ENCODE measurements at places on chromosomes 13 and 19.
A peak's percentile ranks its signal among the peaks of the same experiment; 100 is the strongest.

DNA sequence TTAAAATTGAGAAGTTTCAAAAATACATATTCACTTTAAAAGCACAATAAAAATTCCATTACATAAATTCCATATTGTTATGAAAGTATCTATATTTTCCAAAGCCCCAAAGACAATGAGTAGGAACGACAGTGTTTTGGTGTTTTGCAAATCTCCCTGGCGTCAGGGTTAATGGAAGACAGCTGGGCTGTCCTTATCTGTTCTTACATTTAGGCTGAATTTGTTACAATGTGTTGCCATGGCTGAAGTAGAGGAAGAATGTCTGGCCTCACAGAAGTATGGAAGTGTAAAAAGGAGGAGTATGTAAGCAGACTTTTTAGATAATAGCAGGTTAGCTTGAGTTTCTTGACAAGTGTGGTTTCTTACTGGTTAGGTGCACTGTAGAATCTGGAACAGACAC, 124.4 kb upstream of the SPATA13 start:
- DNase-seq = no peak

GRCh38 chr13:30191491-30192100, 115.8 kb downstream of the KATNAL1 start:
- no peak for DNase-seq

GRCh38 chr13:35791184-35791851, 314.8 kb upstream of the MAB21L1 start:
- no peak for DNase-seq

DNA sequence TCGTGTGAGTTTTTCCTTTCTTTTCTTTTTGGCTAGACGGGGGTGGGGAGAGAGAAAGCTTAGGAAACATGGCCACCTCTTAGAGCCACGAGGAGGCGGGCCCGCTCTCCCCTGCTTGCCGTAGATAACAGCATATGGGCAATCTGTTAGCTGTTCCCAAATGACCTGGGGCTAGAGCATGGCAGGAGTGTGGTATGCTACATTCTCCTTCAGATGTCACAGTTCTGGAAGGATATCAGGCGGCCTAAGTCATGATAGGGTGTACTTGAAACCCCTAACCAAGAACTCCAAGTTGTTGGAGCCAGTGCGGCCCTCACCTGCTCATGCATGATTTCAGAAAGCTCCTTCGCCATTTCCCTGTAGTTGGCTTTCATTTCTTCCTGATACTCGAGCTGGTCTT, 44.3 kb upstream of the SLC15A1 start:
- no peak for DNase-seq

DNA sequence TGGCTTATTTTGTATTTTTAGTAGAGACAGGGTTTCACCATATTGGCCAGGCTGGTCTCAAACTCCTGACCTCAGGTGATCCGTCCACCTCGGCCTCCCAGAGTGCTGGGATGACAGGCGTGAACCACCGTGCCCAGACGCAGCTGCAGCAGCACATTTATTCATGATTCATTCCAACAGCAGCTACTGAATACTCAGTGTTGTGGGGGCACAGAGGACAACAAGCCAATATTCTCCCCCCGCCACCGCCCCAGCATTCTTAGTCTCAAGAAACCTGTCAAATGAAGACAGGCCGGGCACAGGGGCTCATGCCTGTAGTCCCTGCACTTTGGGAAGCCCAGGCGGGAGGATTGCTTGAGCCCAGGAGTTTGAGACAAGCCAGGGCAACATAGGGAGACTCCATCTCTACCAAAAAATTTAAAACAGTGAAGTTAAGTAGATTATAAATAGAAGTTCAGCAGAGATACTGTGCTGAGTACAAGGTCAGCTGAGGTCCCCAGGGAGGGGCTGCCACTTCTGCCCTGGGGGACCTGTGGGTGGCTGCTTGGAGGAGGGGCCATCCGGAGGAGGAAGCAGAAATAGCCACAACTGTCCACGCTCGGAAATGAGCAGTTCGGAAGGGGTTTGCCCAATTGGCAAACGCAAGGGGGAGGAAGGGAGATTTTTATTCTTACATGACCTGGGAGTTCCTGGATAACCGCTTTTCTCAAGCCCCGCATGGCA, 4.3 kb downstream of the DOT1L start:
- DNase-seq = no peak

DNA sequence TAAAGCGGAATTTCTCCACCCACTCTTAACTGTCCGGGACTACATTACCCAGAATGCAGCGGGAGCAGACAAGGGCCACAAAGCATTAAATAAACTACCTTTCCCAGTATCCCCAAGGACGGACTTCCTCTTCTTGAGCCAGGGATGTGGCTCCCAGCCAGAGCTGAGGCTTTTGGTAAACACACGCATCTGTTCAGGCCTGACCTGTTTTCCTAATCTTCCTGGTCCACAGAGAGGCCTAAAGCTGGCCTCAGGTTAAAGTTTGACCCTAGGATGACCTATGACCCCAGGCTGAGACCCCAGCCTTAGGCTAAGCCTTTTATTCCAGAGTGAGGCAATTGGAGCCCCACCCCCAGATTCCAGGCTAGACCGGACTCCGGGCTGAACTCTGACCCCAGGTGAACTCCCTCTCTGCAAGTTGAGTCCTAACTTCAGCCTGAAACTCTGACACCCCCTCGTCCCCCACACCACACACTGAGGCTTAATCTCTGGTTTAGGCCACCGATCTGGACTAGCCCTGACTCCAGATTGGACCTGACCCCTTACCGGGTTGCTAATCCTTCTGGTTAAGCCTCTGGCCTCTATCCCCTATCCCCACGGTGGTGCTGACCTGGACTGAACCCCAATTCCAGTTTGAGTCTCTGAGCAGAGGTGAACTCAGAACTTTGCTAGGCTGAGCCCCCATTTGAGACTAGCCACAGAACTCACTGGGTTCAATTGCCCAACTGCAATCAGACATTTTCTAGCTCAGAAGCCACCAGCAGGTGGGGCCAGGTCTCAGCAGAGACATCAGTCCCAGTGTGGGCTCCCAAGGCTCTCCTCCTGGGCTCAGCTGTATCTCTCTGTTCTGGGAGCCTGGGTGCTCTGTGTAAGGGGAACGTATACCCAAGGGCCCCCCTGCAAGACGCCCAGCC, 750 bp upstream of the GPR108 start:
- no peak for DNase-seq

DNA sequence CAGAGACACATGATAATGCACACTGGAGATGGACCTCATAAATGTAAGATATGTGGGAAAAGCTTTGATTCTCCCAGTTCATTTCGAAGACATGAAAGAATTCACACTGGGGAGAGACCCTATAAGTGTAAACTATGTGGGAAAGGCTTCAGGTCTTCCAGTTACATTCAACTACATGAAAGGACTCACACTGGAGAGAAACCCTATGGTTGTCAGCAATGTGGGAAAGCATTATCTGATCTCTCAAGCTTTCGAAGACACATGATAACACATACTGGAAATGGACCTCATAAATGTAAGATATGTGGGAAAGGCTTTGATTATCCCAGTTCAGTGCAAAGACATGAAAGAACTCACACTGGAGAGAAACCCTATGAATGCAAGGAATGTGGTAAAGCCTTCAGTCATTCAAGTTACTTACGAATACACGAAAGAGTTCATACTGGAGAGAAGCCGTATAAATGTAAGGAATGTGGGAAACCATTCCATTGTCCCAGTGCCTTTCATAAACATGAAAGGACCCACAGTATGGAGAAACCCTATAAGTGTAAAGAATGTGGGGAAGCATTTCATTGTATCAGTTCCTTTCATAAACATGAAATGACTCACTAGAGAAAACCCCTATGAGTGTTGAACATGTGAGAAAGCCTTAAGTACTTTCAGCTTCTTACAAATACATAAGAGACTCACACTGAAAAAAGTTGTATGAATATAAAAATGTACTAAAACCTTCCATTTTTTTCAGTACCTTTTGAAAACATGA, 14.7 kb downstream of the ZNF441 start:
- DNase-seq = no peak

- DNase-seq = no peak
Observed at GRCh38 chr19:16383584-16384161, 59.0 kb downstream of the KLF2 start.

GRCh38 chr13:66585669-66586203, 644.4 kb downstream of the PCDH9 start:
- DNase-seq = no peak

DNA sequence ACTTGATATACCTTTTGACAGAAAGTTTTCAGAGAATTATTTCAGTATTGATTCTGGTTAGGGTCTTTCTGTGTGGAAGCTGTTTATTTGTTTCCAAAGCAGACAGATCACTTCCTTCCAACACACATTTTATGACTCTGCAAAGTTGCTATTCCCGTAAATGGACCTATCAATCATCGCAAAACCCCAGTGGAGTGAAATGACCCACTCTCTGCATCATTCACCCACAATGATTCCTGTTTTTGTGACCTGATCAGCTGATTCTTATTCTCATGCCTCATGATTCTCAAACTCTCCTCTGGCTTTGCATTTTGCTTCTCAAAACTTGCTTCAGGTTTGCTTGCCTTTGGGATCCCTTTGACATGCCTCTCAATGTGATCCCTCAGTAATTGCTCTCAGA, 453.7 kb downstream of the PCDH17 start:
- DNase-seq = no peak

DNA sequence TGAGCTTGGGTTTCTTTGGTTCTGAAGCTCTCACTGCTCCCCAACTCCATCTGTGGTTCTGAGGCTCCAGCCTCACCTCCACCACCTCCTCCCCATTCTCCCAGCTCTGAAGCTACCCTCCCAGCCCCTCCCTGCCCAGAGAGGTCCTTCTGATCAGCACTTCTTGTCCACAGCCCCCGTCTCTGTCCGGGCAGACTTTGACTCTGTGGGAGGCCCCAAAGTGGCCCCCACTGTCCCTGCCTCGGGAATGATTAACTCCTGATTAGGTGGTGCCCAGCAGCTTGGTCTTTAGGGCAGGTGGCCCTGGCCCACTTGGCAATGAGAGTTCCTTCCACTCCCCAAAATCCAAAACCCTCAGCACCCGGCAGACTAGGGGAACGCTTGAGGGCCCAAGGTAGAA, 14.4 kb downstream of the EVI5L start:
- DNase-seq = no peak

DNA sequence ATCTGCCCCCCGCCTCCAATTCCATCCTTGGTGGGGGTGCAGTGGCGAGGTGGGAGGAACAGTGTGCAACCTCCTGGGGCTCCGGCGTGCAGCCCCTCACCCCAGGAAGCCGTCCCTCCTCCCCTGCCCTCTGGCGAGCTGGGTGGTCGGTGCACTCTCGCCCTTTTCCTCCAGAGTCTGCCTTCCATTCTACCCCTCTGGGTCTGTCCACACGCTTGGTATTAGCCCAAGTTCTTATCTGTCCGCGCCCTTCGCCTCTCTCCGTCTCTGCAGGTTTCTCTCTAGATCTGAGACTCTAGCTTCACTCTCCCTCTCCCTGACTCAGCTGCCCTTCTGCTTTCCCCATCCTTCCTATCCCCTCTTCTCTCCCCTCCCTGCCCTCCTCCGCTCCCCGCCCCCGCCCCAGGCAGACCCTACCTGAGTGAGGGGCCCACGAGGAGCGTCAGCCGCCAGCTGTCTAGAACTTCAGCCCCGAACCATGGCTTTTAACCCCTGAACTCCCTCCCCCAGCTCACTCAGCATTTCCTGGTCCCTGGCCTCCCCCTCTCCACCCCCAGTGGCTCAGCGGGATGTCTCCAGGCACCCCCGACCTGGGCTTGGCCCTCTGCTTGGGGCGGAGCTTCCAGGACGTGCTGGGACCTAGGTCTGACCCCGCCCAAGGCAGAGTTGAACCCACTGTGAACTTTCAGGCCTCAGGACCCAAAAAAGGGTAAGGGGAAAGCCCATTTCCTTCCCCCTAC, 499 bp upstream of the KLK13 start:
- no peak for DNase-seq

- DNase-seq = no peak
Observed at GRCh38 chr19:49327878-49328544, 3.0 kb upstream of the SLC6A16 start.

DNA sequence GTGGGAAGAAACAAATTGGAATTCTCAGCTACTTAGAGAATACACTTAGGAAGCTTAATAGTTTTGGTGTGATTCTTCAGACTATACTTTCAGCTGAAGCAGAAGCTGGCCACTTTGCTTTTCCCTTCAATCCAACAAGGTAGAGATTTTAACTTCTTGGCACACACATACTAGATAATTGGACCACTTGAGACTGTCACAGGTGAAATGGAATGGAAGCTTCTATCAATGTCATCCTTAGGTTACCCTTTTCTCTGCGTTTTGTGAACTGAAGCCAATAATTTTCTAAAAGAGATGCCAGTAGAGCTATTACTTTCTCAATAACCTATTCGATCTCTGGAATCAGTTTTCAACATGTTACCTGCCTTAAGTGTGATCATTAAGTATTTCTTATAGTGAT, 405.3 kb downstream of the PCDH20 start:
- no peak for DNase-seq

GRCh38 chr19:40893112-40893511, 11.1 kb upstream of the CYP2A7 start:
- no peak for DNase-seq

- no peak for DNase-seq
Observed at GRCh38 chr13:49740870-49741269, 49.6 kb upstream of the EBPL start.

- peak; percentile 71 for DNase-seq
Observed at GRCh38 chr19:48290771-48291488, 21.0 kb downstream of the ZNF114 start.

- no peak for DNase-seq
Observed at GRCh38 chr19:40691421-40692211, 1.2 kb upstream of the NUMBL start.

DNA sequence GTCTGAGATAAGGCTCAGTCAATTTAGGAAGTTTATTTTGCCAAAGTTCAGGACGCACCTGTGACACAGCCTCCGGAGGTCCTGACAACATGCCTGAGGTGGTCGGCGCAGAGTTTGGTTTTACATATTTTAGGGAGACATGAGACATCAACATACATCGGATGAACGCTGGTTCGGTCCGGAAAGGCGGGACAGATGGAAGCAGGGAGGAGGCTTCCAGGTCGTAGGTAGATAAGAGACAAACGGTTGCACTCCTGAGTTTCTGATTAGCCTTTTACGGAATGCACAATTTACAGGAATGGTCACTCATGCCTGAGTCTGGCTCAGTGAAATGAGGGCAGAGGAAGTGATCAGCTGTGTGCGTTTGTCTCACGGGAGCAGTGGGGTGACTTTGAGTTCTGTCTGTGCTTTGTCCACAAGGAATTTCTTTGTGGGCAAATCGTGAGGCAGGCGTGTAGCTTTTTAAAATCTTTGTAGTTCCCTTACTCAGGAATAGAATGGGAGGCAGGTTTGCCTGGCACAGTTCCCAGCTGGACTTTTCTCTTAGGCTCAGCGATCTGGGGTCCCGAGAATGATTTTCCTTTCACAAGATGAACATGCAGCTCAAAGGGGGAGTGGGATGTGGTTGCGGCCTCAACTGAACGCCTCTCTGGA, 36.2 kb downstream of the C13orf46 start:
- no peak for DNase-seq
